ENCODE measurements at places on chromosomes 2 and 18.
A peak's percentile ranks its signal among the peaks of the same experiment; 100 is the strongest.

DNA sequence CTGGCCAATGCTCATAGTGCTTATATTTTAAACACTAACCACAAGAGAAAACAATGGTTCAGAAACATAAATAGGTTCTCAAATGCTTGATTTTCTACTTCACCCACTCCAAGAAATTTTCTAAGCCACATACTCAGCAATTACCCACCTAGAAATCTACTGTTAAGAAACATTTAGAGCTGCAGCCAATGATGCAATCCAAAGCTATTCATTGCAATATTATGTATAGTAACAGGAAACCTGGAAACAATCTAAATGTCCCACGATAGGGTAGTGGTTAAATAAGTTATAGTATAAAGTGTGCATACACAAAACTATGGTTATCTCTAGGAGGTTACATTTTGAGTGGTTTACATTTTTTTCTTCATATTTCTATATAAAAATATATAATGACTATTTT lies 5.7 kb downstream of the FAM237A start:
- no peak for DNase-seq

DNA sequence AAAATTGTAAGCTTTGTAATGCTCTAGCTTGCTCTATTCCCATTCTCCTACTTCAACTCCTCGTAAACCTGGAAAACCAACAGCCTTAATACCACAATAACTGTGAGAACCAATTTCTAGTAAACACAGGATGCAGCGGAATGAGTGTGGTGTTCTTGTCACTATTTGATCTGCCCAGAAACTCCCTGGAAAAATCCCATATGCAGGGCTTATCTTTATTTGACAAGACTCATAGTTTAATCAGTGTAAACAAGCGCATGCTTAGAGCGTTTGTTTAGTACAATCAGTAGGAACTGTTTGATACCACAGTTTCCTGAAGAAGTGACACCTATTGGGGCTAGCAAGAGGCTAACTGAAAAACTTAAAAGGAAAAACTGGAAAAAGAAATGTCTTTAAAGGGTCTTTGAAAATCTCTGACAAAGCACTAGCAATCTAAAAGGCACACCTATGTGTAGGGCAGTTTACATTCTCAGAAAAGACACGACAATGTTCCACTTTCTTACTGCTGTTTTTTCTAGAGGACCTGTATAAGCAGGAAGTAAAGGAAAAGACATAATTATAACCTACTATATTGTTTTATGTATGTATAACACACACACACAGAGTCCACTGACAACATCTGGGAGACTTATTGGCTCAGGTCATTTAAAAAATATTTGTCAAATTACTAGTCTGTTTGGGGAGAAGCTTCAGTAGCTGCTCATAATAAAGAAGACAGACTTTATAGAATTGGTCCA lies 241.4 kb upstream of the KLHL14 start:
- DNase-seq = no peak

GRCh38 chr2:3236300-3237045 lies 141.1 kb downstream of the EIPR1 start:
- no peak for DNase-seq

DNA sequence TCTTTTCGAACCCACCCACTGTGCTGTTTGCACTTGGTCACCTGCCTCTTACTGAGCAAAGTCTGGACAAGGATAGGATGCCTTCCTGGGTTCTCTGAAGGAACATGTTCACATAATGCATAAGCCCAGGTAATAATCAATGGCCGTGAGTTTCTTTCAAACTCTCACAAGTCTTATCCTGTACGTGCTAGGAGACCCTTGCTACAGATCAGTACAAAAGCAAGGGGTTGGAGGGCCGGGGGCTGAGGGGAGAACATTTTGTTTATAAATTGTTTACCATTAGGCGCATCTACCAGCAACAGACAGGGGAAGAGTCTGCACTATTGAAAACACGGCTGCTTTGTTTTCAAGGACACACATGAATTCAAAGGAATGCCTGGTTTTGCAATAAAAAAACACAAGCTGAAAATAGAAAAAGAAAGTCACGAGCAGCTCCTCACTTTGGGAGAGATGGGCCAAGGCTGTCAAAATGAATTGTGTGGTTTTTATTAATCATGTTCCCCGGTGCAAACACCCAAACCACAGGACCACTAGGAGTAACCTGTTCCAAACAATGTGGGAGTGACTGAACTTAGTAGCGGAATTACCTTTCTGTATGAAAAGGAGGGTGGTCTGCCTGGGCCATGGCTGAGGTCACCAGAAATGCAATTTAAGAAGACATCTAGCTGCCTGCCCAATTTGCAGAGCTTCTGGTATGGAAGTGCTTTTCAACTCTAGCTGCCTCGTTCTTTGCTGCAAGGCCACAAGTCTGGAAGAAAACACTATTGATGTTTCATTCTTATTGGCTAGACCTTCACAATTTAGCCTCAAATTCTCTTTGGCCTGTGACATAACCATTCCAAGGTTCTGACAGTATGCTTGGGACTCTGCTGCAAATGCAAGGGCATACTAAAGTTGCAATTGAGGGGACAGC lies 73.5 kb downstream of the CCBE1 start:
- DNase-seq = no peak

DNA sequence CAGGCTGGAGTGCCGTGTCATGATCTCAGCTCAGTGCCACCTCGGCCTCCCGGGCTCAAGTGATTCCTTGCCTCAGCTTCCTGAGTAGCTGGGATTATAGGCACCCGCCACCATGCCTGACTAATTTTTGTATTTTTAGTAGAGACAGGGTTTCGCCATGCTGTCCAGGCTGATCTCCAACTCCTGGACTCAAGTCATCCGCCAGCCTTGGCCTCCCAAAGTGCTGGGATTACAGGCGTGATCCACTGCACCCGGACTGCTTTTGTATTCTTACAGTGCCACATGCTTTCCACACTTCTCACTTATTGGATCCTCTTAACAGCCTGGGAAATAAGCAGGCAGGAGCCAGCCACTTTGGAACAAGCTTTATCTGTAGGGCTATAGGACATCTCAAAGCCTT lies 25.3 kb upstream of the BCL2L11 start:
- no peak for DNase-seq

GRCh38 chr2:178819147-178819875 lies 12.1 kb upstream of the TTN start:
- no peak for DNase-seq

GRCh38 chr2:207135801-207136457 lies 29.8 kb downstream of the KLF7 start:
- no peak for DNase-seq

DNA sequence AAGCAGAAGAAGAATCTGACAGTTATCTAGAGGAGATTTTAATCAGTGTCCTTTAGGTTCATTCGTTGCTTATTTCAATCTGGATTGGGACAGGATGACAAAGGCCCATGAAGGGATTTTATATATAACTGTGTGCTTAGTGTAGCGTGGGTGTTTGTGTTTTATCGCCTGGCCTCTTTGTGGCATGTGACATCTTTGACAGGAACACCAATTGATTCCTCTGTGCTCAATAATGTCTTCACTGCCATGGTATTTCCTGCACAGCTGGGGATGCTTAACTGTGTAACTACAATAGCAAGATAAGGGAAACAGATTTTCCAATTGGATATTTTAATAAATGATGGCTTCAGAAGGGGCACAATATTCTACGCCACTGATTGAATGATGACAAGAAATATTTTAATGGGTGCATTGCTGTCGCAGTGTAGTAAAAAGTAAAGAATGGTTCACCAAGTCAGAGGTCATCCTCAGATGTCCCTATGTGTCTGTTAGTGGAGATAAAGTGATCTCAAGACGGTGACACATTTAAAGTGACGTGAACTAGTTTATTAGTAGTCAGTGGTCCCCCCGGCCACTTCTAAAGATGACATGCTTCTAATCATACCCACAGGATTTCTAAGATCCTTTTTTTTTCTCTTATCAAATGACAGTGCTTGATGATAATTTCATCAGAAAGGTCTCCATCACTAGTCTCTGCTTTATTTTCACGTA lies 160.4 kb downstream of the AGAP1 start:
- no peak for DNase-seq

GRCh38 chr18:10023853-10024570 lies 110.2 kb downstream of the VAPA start:
- no peak for DNase-seq

DNA sequence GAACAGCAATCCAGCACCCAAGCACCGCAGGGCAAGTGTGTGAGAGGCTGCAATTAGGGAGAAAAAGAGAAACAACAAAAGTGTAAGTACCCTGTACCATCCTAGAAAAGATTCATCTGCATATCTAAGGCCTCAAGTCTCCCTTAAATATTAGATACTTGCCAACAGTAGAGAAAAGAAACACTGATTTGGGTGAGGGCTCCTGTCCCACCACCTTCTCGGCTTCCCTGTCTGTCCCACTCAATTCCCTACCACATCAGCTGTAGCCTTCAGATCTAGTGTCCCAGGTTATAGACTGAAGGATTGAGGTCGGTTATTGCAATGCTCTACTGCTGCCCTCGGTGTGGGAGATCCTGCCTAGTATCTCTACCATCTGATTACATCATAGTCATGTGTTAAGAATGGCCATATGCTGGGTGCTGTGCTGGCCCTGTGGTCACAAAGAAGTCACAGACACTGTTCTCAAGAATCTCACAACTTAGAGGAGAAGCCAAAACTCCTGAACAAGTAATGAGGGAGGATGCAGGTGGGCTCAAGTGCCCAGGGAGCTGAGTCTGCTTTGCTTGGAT lies 2.5 kb downstream of the RAX start:
- DNase-seq = no peak

DNA sequence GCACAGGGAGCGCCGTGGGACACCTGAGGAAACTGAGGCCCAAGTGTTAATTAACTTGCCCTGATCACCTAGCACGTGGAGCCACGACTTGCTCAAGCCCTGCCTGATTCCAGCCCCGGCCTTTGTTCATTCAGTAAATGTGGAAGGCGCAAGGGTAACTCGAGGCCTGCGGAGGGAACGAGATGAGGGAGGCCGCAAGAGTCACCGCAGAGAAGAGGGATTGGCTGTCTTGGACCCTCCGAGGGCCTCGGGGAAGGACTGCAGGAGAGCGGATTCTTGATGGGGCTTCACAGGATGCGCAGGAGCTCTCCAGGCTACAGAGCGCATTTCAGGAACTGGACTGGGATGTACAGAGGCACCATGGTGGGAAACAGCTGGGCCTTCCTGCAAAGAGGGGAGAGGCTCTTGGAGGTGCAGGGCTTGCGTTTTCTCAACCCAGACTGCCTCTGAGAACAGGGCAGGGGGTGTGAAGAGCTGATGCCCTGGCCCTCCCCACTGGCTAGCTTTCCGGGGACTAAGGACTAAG lies 511 bp upstream of the ANKMY1 start:
- no peak for DNase-seq

- DNase-seq = no peak
These were observed 44.9 kb downstream of the DYSF start for GRCh38 chr2:71498261-71498701.

GRCh38 chr18:73352546-73352945 lies 484.8 kb upstream of the NETO1 start:
- peak; percentile 61 for DNase-seq

DNA sequence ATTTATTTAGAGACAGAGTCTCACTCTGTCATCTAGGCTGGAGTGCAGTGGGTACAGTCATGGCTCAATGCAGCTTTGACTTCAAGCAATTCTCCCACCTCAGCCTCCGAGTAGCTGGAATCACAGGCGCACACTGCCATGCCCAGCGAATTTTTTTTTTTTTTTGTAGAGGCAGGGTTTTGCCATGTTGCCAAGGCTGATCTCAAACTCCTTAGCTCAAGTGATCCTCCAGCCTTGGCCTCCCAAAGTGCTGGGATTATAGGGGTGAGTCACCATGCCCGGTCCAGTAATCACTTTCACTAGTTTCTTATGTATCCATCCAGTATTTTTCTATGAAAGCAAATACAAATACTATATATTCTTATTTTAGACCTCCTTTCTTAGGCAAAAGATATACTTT lies 24.0 kb downstream of the PRKAG3 start:
- no peak for DNase-seq

- no peak for DNase-seq
These were observed 594.3 kb upstream of the REG3G start for GRCh38 chr2:78431241-78431640.

DNA sequence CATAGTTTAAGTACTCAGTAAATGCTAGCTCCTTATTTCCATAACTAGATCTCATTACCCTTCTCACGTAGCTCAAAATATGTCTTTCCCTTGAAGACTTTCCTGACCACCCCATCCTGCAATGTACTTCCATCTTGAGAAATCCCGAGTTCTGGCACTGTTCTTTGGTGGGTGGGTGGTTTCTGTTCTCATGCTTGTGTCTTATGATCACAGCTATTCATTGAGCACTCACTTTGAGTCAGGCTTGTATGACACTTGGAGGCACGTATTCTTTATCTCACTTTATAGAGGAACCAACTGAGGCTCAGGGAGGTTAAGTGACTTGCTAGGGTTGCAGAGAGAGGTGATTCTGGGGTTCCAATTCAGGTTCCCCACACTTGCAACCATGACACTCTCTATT lies 9.0 kb upstream of the CLIP4 start:
- no peak for DNase-seq

- no peak for DNase-seq
These were observed 918 bp upstream of the NABP1 start for GRCh38 chr2:191676790-191677645.

GRCh38 chr2:232447638-232448303 lies 8.2 kb upstream of the ALPI start:
- DNase-seq = no peak

DNA sequence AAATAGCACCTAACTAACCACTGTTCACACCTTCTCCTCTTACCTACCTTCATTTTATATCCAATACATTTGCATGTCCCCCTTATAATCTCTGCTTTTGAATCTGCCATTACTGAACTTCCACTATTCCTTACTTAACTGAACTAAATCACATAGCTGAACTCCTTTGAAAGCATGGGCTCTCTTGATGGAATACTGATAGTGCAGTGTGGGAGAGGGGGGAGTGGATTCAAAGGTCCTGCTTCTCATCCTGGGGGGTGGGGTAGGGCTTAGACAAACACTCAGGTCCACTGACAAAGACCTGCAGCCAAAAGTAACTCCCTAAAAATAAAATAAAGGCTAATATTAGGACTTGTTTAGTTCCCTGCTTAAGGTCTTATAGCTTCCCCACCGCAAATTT lies 8.6 kb downstream of the MCEE start:
- DNase-seq = no peak

GRCh38 chr18:9210966-9211365 lies 74.4 kb downstream of the ANKRD12 start:
- DNase-seq = no peak

GRCh38 chr2:158659483-158659882 lies 135.6 kb upstream of the DAPL1 start:
- no peak for DNase-seq

DNA sequence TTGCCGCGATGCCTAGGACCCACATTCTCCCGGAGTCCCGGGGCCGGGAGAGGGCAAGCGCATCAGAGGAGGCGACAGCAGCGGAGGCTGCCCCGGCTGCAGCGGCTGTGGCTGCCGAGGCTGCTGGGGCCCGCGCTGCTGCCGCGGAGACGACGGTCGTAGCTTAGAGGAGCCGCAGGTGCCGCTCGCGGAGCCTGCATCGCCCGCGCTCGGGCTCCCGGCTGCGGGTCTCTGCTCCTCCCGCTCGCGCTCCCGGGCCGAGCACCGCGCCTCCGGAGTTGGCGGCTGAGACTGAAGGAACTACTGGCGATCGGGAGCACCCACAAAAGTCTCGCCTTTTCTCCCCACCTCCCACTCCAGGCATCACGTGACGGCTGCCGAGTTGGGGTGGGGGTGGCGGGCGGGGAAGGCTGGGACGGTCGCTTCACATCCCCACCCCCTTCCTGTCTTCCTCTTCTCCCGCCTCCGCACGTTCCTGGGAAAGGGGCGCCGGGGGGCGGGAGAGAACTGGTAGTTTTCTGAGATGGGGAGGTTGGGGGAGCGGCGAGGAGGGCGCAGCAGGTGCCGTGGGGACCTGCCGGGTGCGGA lies at the start of gene LYPD1:
Gene LYPD1 (minus strand): TSS at position 298 of the 588 bp plus-strand sequence. CDS start 273 bp downstream, at position 25.
- peak; percentile 66 for DNase-seq

Measured in glutamatergic neuron (in vitro differentiated cells).